B cell (primary cell): ENCODE measurements at places on chromosomes 7 and 10.

DNA sequence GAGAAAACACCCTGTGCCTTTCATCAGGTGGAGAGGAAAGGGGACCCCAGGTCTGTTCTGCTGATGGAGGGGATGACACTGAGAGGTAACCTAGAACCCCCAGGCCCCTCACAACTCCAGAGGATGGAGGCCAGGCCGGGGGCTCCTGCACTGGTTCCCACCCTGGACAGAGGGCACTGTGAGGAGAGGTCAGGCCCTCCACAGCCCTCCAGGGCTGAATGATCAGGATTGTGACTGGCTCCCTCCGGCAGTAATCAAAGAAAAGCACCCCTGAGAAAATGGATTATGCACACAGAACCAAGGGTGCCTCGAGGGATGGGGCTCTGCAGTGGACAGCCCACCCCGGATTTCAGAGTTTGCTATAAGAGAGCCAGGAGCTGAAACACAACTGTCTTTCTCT, 502.8 kb downstream of the TCERG1L start:
- DNase-seq = no peak

GRCh38 chr10:114220281-114220680, 18.8 kb upstream of the VWA2 start:
- DNase-seq = no peak

DNA sequence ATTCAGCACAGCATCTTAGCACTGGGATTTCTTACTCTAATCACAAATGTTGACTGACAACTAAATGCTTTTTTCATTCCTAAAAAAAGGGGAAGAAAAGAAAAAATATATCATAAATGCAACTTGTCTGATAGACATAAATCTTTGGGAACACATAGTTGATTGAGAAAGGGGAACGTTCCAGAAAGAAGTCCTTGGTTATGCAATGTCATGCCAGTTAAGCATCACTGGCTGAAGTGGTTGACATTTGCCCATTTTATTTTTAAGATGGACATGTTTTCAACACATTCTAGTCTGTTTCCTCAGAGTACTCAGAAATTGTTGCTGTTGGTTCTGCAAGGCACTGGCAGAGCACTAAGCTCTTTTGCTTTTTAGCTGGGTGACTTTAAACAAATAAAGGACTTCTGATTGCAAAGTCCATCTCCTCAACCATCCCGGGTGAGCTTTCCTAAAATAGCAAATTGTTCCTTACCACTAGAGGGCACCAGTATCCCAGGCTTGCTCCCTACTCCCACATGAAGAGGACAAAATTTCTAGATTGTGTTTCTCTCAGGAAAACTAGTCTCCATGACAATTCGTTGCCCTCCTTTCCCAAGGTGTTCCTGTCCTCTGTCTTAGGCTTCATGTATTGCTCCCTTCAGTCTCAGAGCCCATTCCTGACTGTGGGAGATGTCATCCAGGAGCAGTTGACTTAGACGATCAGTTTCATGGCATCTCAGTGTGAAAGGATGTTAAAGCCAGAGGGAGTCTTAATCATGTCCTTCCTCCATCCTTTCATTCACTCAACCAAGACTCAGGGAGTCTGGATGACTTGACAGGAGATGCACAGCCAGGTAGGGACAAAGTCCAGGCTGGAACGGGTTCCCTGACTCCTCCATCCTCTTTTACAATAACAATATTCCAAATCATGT, 23.9 kb downstream of the OPALIN start:
- peak; percentile 32 for DNase-seq

DNA sequence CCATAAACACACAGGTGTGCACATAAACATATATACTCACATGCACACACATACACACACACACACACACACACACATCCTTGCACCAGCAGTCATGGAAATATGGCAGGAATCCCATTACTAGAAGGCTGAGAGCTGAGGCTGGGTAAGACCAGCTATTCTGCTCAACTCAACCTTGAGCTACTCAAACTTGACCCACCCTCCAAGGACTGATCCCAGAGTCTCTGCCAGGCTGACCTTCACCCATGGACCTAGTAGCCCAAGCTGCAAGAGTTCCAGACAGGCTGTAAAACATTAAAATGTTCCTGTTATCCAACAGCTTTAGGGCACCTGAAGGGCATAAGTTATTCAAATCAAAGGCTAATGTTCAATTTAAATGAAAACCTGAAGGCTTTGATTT, 134.6 kb downstream of the FRMD4A start:
- no peak for DNase-seq

DNA sequence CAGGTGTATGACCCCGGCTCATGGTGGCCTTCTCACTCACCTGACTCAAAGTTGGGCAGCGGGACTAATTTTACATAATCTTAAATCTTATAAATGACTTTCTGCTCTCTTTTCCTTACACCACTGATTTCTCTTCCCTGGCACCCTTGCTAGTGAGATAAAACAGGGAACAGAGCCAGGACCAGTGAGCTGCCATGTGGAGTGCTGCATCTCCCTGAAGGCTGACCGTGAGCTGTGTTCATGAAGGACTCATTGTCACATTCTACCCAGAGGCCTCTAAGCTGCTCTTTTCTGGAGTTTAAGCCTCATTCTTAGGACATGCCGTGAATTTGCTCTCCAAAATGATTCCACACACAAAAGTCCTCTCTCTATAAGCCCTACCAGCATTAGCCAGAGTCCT, 762.3 kb downstream of the AUTS2 start:
- DNase-seq = no peak

DNA sequence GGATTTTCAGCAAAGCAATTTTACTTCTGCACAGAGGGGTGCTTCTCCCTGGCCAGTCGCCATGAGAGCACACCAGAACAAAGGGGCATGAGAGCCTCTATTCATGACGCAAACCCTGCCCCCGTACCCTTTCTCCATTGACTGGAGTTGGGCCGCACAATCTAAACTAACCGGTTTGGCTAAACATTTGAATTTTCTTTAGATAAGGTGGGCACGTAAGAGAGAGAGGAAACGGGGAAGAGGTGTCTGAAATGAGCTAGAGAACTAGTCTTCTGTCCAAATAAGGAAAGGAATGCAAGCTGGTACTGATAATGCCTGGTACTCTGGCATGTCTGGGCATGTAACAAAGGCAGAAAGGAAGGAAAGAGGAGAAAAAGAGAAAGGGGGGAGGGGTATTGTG, 13.2 kb upstream of the SCIN start:
- DNase-seq = no peak
